Activated CD8-positive, alpha-beta T cell treated with anti-CD3 and anti-CD28 coated beads, Interleukin-2, amount 10 ng/mL, durations not matched to agents 7 days and 5 days (primary cell): ENCODE measurements at places on chromosomes 5 and 9. TPM values are rescaled to one million over a fixed set of nuclear protein-coding genes. Genes with fewer than 3 reads are reported as not detected.
A peak's percentile ranks its signal among the peaks of the same experiment; 100 is the strongest.

The ZDHHC11B gene
- total RNA-seq = not detected

The HBEGF gene
- total RNA-seq = 13.5 TPM

GRCh38 chr9:108477529-108478006, 378.2 kb downstream of the ACTL7B start:
- no peak for DNase-seq

The SH3RF2 gene
- total RNA-seq = not detected

- no peak for DNase-seq
Measured at GRCh38 chr5:146076028-146076427, 29.3 kb downstream of the PLAC8L1 start.

- DNase-seq = no peak
Measured at GRCh38 chr9:108056084-108056804, 566.7 kb upstream of the KLF4 start.

GRCh38 chr5:14665949-14666348, 1.4 kb downstream of the OTULIN start:
- peak; percentile 70 for DNase-seq

DNA sequence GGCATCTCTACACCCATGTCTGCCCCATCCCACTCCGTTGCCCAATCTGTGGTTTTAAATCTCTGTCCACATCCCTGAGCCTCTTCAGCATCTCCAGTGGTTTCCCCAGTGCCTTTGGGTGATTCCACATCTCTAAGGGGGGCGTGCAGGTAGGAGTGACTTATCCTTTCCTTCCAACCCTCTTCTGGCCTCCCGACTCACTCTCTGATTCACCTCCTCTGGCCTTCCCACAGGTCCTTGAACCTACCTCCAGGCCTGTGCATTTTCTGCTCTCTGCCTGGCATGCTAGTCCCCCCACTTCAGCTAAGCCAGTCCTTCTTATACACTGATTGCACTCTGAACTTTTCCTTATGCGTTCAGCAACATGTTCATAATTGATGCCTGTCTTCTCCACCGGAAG, 99.0 kb downstream of the RALGPS1 start:
- DNase-seq = no peak

GRCh38 chr5:76801159-76801802, 17.5 kb upstream of the F2RL1 start:
- no peak for DNase-seq

GRCh38 chr9:136138566-136138965, 19.9 kb upstream of the TMEM250 start:
- DNase-seq = peak; percentile 64

DNA sequence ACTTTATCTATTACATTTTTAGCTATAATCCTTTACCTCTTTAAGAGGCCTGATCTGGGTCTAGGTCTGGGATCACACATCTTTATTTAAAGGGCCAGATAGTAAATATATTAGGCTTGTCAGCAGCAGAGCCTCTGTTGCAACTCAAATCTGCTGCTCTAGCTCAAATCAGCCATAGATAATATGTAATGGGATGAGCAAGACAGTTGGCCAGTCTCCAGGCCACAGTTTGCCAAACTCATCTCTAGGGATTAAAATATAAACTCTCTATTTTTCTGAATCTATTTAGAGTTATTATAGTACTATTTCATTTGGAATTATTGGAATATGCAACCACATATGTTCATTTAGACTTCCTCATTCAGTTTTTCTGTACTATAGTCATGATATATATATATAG, 115.9 kb upstream of the MINAR2 start:
- no peak for DNase-seq

- DNase-seq = no peak
Measured at GRCh38 chr9:84001621-84002020, 21.0 kb downstream of the RMI1 start.
